Hepatocyte (in vitro differentiated cells): ENCODE measurements at places on chromosomes 5 and 9. TPM values are rescaled to one million over a fixed set of nuclear protein-coding genes. Genes with fewer than 3 reads are reported as not detected.

Gene GABRA6
- polyA plus RNA-seq = not detected in 2 replicates

Gene PCDHA1
- polyA plus RNA-seq = not detected in 2 replicates

Gene CCDC192
- polyA plus RNA-seq = 0.39 and 0.69 TPM in 2 replicates

Gene SLC22A4
- 3.3 and 4.9 TPM in 2 replicates for polyA plus RNA-seq

Gene PDE6A
- polyA plus RNA-seq = 3.7 and 3.9 TPM in 2 replicates

Gene SLC6A3
- polyA plus RNA-seq = 1.2 TPM in 1 of 2 replicates, not detected in the other

Gene GARIN3
- polyA plus RNA-seq = not detected in 2 replicates
